Activated T-helper 1 cell treated with Interleukin-2 at 50 U/mL for 16 hours (primary cell): ENCODE measurements at places on chromosomes 12 and 14.
A peak's percentile ranks its signal among the peaks of the same experiment; 100 is the strongest.

GRCh38 chr12:117331691-117332090, 29.7 kb downstream of the NOS1 start:
- DNase-seq: no peak

- peak; percentile 45 for DNase-seq
Measured at GRCh38 chr12:96237465-96238077, 43.4 kb downstream of the ELK3 start.

- DNase-seq: no peak
Measured at GRCh38 chr14:30389877-30390385, 169.0 kb upstream of the G2E3 start.

DNA sequence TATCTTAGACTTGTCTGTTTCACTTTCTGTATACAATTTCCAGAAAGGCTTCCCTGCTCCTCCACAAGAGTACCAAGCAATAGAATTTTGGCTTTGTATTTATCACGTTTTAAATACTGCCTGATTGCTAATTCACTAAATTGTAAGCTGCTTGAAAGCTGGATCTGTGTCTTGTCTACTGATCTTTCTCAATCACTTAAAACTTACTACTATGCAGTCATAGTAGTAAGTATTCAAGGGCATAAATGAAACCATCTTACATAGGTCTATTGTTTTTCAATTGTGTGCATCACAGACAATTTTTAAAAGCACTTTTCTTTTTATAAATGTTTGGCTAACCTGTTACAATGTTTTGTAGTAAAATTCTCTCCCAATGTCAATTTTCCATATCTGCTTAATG, 1.2 kb upstream of the GLIPR1L2 start:
- DNase-seq: no peak

- no peak for DNase-seq
Measured at GRCh38 chr12:108193917-108194316, 64.8 kb downstream of the WSCD2 start.

DNA sequence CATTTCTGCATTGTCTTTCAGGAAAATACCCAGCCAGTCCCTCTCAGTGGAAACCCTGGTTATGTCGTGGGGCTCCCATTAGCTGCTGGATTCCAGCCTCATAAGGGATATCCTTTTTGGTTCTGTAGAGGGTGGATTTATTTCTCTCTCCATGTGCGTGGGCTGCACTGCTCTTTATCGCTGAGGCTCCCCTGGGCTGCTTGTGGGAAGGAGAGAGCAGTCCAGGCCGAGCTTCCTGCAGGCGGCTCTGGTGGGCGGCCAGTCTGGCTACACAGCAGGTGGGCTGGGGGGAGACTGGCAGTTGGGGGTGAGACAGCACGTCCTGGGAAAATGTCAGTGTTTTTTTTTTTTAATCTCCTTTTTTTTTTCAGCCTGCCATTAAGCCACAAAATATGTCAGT, 27.6 kb downstream of the TCTN1 start:
- DNase-seq: no peak

DNA sequence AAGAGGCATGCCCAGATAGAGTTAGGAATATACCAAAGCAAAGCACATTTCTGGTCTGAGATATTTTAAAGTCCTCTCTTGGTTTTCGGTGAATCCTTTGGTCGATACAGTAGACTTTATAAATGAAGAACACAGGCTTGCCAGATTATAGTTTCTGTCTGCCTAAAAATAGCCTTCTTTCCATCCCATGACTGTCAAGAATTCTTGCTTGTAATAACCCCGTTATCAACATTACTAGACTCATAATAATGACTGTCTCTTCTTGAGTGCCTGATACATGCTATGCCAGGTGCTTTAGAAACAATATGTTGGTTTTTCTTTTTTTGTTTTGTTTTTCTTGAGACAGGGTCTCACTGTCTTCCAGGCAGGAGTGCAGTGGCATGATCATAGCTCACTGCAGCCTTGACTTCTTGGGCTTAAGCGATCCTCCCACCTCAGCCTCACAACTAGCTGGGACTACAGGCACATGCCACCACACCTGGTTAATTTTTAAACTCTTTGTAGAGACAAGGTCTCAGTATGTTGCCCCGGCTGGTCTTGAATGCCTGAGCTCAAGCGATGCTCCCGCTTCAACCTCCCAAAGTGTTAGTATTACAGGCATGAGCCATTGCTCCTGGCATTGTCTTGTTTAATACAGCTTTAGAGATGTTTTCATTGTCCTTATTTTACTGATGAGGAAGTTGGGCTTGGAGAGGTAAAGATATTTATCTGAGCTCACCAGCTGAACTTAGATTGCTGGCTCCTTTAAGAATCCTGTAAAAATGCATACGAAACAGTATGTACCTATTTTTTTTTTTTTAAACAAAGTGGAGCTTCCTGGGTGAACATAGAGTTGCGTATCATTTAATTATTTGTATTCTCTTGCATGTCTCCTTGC, 30.4 kb downstream of the CHST11 start:
- no peak for DNase-seq

DNA sequence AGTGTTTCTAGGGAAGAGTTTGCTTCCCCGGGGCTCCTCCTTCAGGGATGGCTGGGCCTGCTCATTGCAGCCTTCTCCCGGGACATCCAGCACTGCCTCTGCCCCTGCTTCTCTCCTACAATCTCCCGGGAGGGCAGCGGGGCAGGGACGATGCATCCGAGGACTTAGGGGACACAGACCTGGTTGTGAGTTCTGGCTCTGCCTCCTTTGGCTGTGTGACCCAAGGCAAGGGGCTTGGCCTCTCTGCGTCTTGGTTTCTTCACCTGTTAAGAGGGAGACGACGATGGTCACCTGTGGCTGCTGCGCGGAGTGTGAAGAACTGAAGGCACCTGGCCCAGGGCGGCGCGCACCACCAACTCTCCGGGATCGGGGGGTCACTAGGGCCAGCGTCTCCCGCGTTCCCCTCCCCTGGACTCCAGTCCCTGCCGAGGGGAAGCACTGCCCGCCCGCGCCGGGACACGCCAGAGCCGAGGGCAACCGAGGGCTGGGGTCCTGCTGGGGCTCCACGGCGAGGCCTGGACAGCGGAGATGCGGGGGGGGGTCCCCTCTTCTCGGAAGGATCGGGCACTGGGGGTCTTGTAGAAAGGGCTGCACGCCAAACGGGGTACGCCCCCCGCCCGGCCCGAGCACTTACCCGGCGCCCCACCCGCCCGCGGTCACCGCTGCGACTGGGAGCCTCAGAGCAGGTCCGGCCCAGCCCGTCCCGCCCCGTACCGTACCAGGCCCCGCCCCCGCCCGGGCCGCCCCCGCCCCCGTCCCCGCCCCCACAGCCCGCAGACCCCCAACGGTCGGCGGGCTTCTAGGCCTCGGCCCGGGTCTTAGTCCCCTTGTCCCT, at the start of gene HVCN1:
HVCN1 (minus strand) TSS at position 670 of the 835 bp plus-strand sequence. CDS start 5,870 bp downstream, outside the sequence.
- peak; percentile 5 for DNase-seq

DNA sequence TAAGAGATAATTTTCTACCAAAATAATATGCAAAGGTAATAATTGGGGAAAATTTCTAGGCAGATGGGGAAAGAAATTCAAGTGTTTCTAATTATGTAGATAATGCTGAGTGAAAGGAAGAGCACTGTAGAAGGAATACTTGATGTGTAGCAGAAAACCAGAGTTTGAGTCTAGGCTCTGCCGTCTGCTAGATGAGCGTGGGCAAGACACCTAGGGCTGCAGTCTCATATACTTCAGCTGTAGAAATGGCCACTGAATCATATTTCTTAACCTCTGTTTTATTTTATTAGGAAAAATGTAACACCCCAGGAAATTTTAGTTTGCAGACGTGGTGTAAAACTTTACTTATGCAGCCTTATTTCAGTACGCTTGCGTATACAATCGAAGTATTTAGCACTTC, 59.8 kb upstream of the SLC38A2 start:
- no peak for DNase-seq

- no peak for DNase-seq
Measured at GRCh38 chr14:65356327-65356836, 56.1 kb upstream of the FUT8 start.

- no peak for DNase-seq
Measured at GRCh38 chr12:52372216-52373154, 5.2 kb upstream of the KRT85 start.

DNA sequence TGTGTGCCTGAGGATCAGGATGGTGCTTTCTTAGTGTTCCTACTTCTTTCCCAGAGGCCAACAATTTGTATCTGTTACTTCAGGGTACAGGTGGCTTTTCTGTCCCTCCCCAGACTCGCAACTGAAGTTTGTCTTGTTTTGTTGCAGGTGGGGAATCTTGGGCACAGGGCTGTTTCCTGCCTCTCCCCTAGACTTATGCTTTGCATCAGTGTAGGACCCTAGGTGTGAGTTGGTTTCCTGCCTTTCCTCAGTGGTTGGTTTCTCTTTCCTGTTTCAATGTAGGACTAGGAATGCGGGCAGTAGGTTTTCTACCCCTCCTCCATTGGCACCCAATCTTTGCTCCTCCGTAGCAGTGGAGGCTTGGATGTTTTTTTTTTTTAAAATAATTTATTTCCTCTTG, 87.0 kb downstream of the TRMT5 start:
- no peak for DNase-seq

DNA sequence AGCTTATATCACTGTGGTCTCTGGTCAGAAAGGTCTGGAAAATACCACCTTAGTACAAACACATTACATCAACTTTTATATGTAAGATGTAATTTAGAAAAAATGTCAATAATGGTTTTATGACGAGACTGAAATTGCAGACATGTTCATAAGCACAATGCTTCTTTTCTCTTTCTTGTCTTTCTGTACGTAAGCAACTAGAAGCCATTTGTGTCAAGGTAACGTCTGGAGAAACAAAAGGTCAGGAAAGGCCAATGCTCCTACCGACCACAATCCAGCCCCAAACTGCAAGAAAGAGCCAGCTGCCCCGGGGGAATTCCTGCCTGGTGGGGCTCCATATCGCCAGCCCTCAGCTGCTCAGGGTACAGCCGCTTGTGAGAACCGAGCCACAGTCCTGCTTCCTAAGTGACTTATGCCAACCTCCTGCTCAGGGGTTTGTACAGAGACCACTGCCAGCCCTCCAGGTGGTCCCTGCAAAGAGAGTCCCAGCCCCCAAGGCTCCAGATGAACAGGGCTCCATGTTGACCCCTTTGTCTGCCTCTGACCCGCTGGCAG, 6.3 kb downstream of the ZNF839 start:
- no peak for DNase-seq

GRCh38 chr12:45273717-45274271, 57.9 kb downstream of the ANO6 start:
- DNase-seq: no peak

- no peak for DNase-seq
Measured at GRCh38 chr14:81068176-81068782, 112.9 kb downstream of the TSHR start.

- no peak for DNase-seq
Measured at GRCh38 chr14:102321456-102322422, 2.2 kb downstream of the ZNF839 start.

DNA sequence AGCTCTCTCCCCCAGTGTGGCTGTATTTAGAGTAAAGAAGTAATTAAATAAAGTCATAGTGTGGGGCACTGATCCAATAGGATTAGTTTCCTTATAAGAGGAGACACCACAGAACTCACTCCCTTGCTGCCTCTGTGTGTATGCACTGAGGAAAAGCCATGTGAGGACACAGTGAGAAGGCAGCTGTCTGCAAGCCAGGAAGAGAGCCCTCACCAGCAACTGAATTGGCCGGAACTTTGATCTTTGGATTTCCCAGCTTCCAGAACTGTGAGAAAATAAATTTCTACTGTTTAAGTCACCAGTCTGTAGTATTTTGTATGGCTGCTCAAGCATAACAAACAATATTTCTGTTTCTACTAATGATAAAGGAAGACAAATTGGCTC, 368.7 kb upstream of the PRICKLE1 start:
- DNase-seq: no peak

- DNase-seq: no peak
Measured at GRCh38 chr12:98275131-98275475, 240.3 kb upstream of the TMPO start.

GRCh38 chr14:89650077-89650978, 233.3 kb upstream of the FOXN3 start:
- no peak for DNase-seq

GRCh38 chr14:21069388-21070082, 569 bp upstream of the ARHGEF40 start:
- DNase-seq: no peak

- DNase-seq: no peak
Measured at GRCh38 chr12:2386566-2386965, 333.8 kb downstream of the CACNA1C start.

GRCh38 chr12:62847709-62848108, 87.2 kb downstream of the PPM1H start:
- no peak for DNase-seq

DNA sequence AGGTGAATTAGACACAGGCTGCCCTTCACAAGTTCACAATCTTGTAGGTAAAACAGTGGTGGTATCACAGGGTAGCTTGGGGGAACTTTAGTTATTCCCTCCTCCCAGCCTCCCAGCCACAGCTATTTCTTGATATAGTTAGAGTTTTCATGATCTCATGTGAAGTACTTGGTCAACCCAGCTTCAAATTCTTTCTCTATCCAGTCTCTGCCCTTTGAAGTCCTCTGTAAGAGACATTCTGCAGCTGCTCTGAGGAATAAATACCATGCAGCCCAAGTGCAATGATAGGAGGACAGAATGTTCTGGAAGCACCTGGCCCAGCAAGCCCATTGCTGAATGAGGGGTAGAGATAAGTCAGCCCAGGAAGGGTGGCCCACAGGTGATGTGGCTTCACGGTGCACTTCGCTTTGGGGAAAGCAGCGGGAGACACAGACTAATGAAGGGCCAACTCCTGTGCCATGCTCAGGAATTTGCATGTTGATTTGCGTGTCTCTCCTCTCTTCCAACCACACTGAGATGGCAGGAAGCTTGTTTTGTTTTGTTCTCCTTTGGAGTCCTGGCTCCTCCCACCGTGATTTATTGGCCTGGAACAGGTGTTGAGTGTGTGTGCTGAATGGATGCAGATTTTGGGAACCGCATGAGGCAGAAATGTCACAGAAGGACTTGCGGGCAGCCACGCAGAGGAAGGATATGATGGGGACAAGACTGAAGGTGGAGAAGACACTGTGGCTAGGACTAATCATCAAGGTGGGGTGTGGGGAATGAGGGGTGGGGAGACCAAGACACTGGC, 8.0 kb upstream of the TXNRD1 start:
- DNase-seq: no peak
